Mammary epithelial cell (primary cell): ENCODE measurements at places on chromosomes 16 and 17.

- DNase-seq = peak; percentile 40
Measured at GRCh38 chr16:89475144-89475543, 15.2 kb downstream of the ANKRD11 start.

- DNase-seq = peak; percentile 56
Measured at GRCh38 chr17:76458580-76459490, 5.9 kb upstream of the UBE2O start.

GRCh38 chr17:34562387-34562786 is 17.0 kb upstream of the TMEM132E start:
- no peak for DNase-seq

GRCh38 chr16:73066331-73066926 is 18.5 kb upstream of the ZFHX3 start:
- no peak for DNase-seq

DNA sequence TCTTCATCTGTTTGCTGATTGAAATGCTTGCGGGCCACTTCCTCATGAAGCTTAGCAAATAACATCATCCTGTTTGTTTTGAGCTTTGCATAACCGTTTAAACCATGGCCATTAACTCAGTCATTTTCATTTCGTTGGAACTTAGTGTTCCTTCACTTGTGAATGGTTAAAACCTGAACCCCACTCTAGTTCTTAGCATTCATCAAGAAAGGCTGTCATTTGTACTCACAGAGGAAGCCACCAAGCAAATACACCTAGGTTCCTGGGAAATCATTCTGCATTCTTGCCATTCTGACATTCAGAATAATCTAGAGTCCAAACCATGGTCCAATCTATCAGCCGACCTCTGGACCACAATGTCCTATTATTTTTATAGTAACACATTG is 8.4 kb upstream of the TAT start:
- DNase-seq = no peak

GRCh38 chr17:80872001-80872500 is 119.6 kb upstream of the CHMP6 start:
- no peak for DNase-seq

DNA sequence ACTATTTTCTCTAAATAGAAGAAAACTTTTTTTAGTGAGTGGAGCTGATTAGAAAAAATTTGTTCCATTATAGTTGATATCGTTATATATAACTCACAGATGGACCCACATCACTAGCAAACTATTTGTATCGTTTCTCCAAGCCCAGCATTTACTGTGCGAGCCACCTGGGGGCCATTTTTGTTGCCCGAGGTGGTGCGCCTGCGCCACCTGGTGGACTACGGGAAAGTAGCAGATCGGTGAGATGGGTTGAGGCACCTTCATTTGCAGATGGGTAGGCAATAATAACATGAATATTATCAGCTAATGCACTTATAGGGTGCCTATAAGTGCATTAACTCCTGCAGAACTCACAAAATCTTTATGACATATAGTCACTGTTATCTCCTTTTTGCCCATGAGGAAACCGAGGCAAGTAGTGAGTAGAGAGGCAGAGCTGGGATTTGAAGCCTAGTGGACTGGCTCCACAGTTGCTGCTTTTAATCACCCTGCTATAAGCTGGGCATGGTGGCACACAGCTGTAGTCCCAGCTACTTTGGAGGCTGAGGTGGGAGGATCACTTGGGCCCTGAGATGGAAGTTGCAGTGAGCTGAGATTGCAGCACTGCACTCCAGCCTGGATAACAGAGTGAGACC is 23.2 kb upstream of the NTN1 start:
- DNase-seq = peak; percentile 39

DNA sequence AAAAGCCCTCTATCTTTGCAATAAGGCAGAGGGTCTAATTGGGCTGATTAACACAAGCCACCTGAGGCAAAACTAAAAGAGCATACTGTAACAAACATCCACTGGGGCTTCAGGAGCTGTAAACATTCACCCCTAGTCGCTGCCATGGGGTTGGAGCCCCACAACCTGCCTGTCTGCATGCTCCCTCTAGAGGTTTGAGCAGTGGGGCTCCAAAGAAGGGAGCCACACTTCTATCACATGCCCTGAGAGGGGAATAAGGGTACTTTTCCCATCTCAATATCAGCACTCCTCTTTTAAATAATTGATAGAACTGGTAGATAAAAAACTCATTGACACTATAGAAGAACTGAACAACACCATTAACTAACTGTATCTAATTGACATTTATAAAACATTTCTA is 130.1 kb upstream of the COX10 start:
- no peak for DNase-seq
